ENCODE measurements at places on chromosomes 1 and 21.

DNA sequence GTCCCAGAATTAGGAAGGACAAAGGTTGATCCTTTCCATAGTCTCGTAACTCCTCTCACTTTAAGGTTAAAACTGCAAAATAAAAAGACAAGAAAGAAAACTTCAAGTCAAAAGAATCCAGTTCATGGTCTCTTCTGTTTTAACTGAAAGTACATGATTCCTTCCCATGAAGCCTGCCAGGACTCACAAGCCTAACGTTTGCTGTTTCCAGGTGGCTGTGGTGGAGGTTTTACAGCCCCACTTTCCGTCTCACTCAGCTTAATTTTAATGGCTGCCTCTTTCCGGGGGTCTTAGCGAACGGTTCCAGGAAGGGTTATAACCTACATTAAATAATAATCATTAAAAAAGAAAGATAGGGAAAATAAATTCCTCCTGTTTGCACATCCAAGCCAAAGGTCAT is 136.8 kb upstream of the SPAG17 start:
- DNase-seq = no peak

DNA sequence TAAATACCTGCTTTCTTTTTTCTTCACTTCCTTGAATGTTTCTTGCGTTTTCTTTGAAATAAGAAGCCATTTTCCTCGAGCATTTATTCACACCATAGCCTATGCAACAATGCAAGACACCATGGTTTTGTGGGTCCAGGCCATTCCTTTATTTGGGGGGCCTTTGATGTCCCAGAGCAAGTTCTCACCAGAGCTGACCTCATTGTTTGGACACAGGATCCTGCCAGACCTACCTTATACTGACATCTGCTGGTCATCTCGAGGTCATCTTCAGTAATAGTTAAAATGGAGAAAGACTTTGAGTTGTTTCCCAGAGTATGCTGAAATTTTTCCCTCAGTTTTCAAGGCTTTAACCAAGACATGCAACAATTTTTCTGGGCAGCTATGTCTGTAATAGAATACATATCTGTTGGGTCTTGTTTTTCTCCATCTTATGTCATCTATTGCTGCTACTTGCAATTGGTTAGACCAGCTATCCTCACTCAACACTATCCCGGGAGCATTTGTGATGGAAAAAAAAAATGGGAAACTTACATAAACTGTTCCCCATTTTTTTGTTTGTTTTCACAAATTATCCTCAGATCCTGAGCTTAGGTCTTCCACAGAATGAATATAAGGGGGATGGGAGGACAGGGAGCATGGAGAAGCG is 34.0 kb upstream of the BACE2 start:
- no peak for DNase-seq

- no peak for DNase-seq
Observed at GRCh38 chr1:193183019-193183627, 3.3 kb downstream of the B3GALT2 start.

DNA sequence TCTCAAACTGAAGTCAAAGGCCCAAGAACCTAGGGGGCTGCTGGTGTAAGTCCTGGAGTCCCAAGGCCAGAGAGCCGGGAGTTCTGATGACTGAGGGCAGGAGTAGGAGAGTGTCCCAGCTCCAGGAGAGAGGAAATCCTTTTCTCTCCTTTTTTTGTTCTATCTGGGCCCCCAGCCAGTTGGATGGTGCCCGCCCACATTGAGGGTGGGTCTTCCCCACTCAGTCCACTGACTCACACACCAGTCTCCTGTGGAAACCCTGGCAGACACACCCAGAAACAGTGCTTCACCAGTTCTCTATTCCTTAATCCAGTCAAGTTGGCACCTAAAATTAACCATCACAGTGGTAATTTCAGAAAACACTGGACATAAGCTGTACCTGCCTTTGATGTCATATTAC is 12.7 kb upstream of the WDR26 start:
- peak; percentile 82 for DNase-seq

DNA sequence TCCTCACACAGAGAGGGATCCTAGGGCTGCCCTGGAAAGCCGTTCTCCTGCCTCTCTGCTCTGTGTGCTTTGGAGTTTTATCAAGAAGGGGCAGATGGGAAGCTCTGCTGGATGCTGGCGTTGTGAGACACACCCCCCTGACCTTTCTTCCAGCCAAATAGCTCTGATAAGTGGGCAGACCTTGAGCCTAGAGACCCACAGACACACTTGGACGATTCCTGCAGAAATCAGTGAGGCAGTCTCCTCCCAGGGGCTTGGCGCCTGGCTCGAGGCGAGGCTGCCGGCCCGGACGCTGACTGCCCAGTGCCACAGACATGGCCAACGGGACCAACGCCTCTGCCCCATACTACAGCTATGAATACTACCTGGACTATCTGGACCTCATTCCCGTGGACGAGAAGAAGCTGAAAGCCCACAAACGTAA is at the start of gene MRAP:
TSS of gene MRAP (plus strand) at position 198 of the 424 bp plus-strand sequence. CDS start at position 315, 117 bp downstream.
- DNase-seq = no peak

DNA sequence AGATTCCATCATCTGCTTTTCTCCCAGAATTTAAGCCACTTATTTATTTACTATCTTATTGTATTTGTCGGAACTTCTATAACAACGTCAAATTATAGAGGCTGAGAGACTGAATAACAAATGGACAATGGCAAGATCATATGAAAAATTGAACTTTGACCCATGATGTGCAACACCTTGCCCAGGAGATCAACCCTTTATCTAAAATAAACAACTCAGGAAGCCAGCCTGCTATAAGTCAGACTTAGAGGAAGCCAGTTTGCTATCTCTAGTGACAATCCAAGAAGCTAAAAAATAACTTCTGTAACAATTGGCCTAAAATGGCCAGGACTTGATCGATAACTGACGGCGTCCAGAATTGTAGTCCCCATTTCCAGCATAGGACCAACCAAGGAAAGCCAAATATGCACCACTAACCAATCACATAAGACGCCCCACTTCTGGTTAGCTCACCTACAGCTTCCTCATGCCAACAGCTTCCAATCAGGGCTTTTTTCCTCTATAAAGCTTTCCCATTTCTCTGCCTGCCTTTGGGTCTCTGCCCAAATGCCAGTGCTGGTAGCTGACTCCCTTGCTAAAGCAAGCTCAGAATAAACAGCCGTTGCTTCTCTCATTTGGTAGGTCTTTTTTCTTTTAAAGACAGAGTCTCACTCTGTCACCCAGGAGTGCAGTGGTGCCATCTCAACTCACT is 28.5 kb downstream of the ANP32E start:
- DNase-seq = no peak

- no peak for DNase-seq
Observed at GRCh38 chr1:230113593-230114236, 46.7 kb downstream of the GALNT2 start.

DNA sequence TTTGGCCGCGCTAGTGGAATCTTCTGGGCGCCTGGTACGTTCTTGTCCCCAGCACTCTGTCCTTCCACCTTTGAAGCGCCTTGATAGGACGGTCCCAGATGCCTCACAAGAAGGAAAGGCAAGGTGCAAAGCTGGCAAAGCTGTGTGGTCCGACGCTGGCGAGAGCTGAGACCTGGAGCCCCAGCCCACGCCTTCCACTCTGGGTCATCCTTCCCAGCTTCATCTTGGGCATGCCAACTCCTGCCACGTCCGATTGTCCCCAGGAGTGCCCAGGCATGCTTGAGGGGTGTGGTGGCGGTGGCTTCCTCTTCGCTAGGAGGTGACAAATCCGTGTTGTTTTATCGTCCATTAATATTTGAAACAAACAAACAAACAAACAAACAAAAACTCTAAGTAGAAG is 123.9 kb upstream of the DPYD start:
- no peak for DNase-seq

- DNase-seq = no peak
Observed at GRCh38 chr1:241638909-241639622, 1.1 kb downstream of the CHML start.

GRCh38 chr1:931380-932172 is 7.9 kb downstream of the SAMD11 start:
- no peak for DNase-seq

GRCh38 chr1:43313771-43314170 is 13.0 kb downstream of the TIE1 start:
- DNase-seq = peak; percentile 42

DNA sequence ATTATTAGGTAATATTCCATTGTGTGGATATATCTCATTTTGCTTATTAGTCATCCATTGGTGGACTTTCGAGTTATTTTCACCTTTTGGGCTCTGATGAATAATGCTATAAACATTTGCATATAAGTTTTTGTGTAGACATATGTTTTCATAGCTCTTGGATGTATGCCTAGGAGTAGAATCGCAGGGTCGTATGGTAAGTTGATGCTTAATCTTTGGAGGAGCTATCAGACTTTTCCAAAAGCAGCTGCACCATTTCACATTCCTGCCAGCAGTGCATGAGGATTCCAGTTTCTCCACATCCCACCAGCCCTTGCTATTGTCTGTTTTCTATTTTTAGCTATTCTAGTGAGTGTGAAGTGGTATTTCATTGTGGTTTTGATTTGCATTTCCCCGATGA is 120.3 kb upstream of the TMEM51 start:
- no peak for DNase-seq

DNA sequence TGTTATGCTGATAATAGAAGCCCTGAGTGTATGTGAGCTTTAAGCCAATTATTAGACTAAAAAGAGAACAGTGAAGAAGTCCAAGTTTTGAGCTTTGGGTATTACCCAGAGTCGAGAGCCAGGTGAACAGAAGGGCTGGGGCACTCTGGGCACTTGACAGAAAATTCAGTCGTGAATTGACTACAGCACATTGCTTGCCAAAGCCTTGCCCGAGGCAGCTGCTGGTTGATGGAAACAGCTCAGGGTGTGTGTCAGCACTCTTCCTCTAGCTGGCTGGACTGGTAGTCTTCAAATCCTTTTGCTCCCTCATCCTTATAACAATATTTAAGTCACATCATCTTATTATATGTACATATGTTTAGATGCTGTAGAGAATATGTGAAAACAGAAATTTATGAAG is 21.3 kb downstream of the PDE4B start:
- no peak for DNase-seq

All from aorta (tissue), 5 donors.